DMS153 (cell line): ENCODE measurements at places on chromosomes 16 and 17.
A peak's percentile ranks its signal among the peaks of the same experiment; 100 is the strongest.

GRCh38 chr17:39134878-39135277 is 16.6 kb downstream of the PLXDC1 start:
- DNase-seq: no peak

DNA sequence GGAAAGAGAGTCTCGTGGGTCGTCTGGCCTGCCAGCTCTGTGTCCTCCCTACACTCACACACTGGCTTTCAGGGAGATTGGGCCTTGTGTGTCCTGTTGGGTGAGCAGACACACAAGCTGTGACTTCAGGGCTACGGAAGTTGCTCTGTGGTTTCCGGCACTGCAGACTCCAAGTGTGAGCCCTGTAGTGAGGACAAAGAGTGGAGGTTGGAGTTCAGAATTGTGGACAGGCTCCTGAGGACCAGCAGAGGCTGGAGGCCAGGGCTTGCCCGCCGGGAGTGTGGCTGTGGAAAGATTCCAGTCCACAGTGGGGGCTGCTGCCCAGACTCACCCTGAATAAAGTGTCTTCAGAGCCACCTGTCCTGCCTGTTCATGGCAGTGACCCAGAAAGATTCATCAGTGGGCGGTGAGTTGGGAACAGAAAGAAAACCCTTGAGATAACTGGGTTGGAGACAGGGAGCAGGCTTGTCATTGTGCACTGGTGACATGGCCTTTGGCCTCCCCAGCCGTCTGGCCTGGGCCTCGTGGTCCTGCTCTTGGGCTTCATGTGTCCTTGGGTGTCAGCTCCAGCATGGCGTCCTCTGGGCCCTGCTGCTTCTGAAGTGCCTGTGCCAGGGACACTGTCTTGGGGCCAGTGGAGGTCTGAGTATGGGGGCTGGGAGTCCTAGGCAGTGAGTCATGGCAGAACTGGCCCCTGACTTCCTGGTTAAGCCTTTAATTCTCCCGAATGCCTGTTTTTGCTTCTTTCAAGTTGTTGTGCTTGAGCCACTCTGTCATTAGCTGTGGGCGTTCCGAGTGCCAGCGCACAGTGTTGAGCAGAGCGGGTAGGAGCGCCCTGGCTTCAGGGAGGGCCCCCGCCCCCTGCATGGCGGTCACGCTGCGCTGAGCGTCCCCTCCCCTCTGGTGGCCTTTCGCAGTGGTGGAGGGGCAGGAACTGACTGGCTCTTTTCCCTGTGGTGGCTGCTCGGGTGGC is 19.9 kb upstream of the ZNF750 start:
- DNase-seq: no peak

GRCh38 chr17:77842528-77843147 is 115.9 kb upstream of the TNRC6C start:
- no peak for DNase-seq

- DNase-seq: no peak
Observed at GRCh38 chr16:23124315-23124714, 24.9 kb downstream of the USP31 start.

DNA sequence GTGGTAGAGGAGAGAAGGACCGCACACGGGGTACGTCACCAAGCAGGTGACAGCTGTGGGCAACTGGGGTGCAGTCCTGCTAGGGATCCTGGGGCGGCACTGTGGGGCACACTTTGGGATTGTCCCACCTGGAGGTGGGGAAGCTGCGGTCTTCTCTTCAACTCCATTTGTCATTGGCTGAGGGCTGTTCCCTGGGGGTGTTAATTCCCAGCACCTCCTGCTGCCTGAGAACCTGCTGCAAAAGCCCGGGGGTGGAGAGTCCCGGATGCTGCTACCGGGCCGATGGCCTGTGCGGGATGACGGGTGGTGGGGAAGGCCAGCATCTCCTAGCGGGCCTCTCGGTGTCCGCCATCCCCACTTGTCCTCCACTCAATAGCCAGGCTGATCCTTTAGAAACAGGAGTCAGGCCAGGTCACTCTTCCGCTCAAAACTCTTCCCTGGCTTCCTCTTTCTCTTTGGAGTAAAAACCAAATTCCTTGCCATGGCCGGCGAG is 100.2 kb downstream of the CYLD start:
- DNase-seq: no peak

DNA sequence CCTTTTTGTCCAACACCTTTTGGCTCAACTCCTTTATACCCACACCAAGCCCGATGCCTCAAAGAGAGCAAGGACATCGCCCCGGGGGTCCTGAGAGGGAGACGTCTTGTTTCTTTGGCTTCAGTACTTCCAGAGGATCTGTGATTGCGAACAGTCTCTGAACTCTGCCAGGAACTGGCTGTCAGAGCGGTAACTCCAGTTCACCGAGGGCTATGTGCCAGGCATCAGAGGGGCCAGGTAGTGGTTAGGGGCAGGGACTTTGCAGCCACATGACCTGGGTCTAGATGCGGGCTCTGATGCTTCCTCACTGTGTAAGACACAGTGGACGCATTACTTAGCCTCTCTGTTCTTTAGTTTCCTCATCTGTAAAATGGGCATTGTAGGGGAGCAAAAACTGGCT is 21.6 kb downstream of the LLGL2 start:
- DNase-seq: no peak

DNA sequence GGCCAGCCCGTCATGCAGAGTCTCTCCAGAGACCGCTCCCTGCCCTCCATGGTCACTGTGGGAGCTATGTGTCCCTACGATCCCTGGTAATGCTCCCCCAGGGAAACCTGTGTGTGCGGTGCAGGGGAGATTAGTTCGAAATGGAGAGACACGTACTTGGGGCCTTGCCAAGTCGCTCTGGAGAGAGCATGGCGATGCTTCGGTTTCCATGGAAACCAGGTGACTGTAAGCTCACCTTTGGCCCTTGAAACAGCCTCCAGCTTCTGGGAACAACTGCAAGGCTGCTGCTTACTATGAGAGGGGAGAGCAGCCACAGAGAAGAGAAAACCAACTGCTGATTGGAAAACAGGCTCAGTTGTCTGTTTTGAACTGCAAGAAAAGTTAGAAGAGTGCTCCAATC is 879.7 kb upstream of the EEF2KMT start:
- DNase-seq: no peak

- DNase-seq: no peak
Observed at GRCh38 chr16:813204-813915, 12.8 kb upstream of the GNG13 start.

DNA sequence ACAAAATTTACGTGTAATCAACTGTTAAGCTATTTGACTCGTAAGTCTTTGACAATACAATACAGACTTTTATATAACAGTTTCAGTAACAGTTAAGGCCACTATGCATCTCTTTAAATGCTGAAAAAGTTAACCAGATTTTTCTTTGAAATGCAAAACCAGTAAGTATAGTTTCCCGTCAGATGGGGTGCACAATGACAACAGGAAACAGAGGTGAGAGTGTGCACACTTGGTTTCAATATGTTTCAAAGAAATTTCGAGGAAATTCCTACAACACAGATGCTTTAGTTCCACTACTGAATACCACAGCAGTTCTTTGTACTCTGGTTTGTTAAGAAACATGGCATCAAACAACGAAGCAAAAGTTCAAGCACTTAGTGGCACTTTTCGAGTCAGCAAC is 48.4 kb downstream of the RNF157 start:
- no peak for DNase-seq

DNA sequence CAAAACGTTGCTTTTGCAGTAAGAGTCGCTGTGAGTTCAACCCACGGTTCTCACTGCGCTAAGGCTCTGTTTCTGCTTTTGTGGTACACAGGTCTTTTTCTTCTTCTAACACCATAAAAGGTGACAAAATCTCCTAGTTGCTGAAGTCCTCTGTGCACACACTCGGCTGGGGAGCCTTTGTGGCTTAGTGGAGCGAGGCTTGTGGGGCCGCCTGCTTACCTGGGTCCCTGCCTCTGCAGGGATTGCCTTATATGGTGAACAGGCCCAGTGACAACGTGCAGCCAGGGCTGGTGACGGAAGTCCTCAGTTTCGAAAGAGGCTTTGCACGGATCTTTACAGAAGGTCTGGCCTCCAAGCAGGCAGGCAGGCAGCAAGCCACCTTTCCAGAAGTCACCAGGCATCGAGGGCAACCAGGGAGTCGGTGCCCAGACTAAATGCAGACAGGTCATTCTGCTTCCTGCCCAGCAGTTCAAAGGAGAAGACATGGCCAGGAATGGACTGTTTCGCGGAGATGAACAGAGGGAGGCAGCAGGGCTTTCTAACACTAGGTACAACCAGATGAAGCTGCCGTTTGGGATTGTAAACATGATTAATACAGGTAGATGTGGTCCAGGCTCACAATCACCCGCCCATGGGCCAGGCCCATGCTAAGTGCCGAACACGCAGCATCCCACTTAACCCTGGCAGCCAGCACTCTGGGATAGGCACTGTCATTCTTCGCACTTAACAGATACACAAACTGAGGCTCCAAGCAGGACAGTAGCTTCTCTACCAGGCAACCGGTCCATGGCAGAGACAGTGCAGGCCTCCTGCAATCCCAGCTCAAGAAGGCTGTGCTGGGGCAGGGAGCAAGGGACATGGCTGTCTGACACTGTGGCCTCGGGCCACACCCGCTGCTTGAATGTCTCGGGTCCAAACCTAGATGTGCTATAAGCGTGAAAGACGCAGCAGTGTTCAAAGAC is 10.7 kb upstream of the MEAK7 start:
- DNase-seq: peak; percentile 78

DNA sequence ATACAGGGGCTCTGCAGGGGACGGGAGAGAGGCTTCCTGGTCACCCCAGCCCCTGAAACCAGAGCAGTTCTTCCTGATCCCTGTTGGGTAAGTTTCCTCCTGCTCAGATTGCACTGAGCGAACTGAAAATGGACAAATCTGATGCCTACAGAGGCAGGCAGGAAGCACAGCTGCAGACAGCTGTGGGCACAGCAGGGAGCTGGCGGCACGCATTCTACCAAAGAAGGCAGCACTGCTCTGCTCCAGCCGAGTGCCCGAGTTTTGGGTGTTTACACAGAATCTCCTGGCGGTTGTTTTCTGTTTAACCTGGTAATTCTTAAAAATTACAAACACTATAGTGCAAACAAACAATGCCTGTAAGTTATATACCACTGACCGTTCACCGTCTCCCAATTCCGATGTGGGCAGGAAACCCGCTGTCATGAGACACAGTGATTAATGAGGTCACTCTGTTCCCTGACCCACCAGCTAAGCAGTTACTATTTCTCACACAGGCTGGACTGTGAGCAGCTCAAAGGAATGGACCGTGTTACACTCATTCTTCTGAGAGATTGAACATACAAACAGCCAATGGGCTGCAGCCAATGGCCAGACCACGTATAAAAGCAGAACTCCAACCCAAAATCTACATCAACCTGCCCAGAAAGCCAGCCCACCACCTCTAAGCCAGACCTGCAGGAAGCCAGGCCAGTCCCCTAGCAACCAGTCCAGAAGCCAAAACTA is 25.5 kb downstream of the NSMCE1 start:
- no peak for DNase-seq

DNA sequence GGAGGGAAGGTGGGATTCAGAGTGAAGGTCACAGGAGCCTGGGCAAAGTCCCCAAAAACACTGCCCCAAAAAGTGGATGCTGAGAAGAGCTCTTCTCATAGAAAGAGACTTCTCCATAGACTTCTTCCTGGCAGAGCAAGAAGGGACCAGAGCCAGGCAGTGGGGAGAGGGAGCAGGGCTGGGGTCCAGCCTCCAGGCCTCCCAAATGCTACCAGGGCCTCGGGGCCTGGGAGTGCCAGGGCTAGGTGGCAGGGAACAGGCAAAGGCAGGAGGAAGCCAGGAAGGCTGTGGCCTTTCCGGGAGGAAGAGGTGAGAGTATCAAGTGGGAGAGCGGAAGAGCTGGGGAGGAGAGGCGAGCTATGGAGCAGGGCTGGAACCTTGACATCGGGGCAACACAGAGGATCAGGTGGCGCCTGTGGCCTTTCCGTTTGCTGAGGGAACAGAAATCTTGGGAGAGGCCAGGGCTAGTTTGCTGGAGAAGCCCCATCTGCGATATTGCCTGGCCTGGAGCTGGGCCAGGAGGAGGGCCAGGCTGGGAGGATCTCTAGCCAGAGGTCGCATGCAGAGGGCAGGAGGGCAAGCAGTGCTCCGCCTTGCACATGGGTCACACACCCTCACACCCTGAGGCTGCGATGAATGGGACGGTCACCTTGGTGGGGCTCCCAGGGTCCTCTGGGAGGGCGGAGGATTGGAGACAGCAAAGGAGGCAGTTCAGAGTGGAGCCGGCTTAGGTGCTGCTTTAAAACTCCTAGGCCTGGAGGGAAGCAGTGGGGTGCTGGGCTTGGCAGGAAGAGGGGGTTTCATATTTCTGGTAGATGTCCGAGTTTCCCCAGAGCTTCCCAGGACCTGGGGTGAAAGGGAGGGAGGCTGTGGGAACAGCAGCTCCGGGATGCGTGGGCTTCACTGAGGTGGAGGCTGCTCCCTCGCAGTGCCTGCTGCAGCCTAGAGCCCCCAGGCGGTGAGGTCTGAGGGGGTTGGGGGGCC is 3.4 kb downstream of the SLC16A5 start:
- DNase-seq: no peak

- DNase-seq: no peak
Observed at GRCh38 chr16:88407807-88408206, 25.0 kb downstream of the ZNF469 start.

GRCh38 chr16:81694494-81695280 is 84.4 kb upstream of the PLCG2 start:
- DNase-seq: no peak

DNA sequence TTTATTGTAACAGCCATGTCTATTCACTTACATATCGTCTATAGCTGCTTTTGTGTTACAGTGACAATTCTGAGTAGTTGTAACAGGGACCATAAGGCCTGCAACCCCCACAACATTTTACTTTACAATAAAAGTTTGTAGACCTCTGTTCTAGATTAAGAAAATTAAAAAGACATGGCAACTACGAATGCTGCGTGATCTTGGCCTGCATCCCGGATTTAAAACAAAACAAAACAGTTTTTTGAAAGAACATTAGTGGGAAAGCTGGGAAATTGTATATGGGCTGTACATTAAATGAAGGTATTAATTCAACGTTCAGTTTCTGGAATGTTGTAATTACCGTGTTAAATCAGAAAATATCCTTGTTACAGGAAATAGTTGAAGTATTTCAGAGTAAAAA is 64.1 kb downstream of the RMI2 start:
- DNase-seq: no peak

DNA sequence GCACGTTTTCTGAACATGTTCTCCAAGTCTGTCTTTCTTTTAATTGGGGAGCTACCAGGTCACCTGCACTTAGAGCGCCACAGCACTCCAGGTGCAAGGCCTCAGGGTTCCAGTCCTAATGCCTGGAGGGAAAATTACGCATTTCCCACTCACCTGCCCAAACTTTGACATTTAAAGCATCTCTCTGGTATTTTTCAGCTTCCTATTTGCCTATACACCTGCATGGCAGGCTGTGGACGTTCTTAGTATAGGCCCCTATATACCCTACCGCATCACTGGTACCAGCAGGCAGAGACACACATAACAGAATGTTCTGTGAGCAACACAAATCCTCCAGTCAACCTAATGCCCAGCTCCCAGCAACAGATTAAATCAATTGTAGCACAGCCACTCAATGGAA is 213.3 kb downstream of the MRTFB start:
- no peak for DNase-seq

DNA sequence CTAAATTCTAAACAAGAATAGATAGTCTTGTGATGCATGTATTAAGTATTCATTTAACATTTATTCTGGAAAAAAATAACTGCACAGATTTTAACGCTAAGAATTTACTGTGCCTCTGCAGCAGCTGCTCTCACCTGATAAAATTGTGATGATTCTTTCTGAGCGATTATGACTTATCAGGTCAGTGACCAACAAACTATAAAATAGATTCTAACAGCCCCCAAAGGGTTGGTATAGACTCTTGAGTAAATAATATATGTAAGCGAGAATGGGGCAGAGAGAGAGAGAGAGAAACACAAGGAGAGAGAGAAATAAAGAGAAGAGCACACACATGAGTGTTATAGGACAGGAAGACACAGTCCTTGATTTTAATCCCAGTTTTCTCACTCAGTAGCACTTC is 144.4 kb downstream of the SNX11 start:
- no peak for DNase-seq
